ENCODE measurements at places on chromosomes 2 and 18. TPM values are rescaled to one million over a fixed set of nuclear protein-coding genes. Genes with fewer than 3 reads are reported as not detected.

COLEC12 gene
- total RNA-seq = not detected

COLEC11 gene
- total RNA-seq = not detected

DNAJC27 gene
- total RNA-seq = 14.1 TPM

SPDYA gene
- total RNA-seq = 5.6 TPM

ABCA12 gene
- not detected for total RNA-seq

AQP12B gene
- total RNA-seq = not detected

ANKRD30BL gene
- total RNA-seq = not detected

FBXO36 gene
- total RNA-seq = 1.2 TPM

CYP27C1 gene
- total RNA-seq = not detected
